Right renal pelvis (tissue), 4 donors: ENCODE measurements at places on chromosomes 13 and 19.

DNA sequence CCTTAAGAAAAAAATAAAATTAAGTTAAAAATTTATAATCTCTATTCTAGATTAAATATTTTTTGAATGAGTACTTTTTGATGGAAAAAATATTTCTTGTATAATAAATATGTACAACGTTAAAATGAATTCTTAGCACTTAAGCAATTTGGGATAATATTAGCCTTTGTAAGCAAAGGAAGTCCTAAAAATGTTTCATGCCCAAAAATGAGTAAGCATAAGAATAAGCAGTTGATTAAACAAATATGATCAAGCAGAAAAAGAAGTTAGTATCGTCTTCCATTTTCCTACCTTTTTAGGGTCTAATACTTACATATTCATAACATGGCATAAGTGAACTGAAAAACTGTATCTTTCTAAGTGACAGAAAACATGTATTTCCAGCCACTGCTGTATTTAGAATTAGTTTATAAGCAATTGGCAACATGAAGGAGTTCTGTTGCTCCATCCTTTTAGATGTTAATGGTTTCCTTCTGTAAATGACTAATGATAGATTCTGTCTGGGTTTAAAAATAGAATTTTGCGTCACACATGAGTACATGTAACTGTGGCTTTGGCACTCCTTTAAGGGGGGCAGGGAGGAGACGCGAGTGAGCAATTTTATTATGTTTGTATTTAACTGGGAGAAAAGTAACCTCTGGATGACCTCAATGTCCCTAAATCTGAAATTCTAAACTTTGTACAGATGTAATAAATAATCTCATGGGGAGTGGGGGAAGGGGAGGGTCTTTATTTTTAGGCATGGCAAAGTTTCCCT, 237.4 kb downstream of the RGCC start:
- DNase-seq: peak; percentile 77

DNA sequence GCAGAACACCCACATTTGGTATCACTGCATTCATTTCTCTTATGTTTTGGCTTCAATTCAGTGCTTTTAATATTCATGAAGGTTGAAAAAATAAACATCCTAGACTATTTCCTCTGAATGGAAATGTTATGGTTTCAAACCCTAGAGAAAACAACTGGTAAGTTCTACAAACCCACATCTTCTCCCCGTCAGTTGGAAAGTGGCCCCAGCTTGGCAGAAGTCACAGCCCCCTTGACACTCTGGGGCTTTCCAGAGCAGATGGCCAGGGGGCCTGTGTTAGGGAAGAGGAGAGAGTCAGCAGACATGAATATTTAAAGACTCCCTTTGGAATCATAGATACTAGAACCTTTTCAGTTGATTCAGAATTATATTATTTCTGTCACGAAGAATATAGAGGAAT, 123.9 kb downstream of the SHISA2 start:
- DNase-seq: no peak

- DNase-seq: peak; percentile 33
Observed at GRCh38 chr13:33690354-33690753, 127.6 kb upstream of the RFC3 start.

- DNase-seq: no peak
Observed at GRCh38 chr13:51614350-51614786, 30.1 kb downstream of the WDFY2 start.
